ENCODE measurements at places on chromosomes 1 and 21. TPM values are rescaled to one million over a fixed set of nuclear protein-coding genes. Genes with fewer than 3 reads are reported as not detected.

DNA sequence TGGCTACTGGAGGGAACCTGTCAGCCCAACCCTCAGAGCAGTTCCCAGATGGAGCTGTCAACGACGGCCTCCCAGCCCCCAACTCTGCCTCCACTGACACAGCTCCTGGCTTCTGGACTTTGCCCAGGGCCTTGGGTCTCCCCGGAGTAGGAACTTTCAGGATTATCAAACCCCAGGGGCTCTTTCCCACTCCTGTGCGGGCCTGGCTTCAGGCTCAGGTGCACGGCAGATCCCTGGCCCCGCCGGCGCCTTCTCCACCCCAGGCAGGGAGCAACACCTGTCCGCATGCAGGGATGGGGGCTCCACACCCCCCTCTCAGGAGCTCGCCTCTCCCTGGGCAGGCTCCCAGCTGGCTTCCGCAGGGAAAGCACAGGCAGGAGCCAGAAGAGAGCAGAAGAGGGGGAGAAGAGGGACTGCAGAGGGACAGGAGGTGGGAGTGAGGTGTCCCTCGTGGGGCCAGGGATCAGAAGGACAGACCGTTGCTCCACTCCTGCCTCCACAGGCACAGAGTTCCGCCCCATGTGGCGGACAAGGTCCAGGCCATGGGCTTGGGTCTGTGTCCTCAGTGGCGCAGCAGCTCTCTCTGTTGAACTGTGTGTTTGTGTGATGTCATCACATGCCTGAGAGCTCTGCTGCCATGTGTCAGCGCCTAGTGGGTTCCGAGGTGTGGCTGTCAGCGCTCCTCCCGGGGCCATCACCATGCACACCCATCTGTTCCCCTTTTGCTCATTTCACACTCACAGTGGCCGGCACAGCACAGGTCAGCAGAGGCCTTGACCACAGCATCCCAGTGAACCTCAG lies 107.7 kb downstream of the PDE9A start:
- no peak for DNase-seq

- no peak for DNase-seq
Observed at GRCh38 chr1:167861664-167862381, 52.1 kb downstream of the ADCY10 start.

GRCh38 chr1:119660253-119661083 lies 12.4 kb upstream of the ZNF697 start:
- DNase-seq: peak; percentile 59

The C8B gene
- not detected for total RNA-seq

- no peak for DNase-seq
Observed at GRCh38 chr1:7456722-7457082, 314.4 kb upstream of the VAMP3 start.

GRCh38 chr1:193634470-193634869 lies 448.1 kb upstream of the B3GALT2 start:
- no peak for DNase-seq

DNA sequence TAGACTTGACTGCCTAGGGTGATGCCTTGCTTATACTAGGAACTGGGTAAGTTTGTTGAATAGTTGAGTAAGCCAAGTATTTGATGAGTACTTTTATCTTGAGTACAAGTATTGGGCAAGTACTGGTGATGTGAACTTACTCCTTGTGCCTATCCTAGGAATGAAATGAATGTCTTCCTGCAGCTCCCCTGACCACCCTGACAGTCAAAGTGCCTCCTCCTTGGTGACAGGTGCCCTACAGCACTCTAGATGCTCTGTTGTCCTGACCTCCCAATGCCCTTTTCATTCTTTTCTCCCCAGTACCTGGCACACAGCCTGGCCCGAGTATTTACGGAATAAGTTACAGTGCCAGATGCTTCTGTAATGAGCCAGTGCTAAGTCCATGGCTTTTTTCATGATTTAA lies 25.5 kb downstream of the PCSK9 start:
- no peak for DNase-seq

GRCh38 chr1:235244974-235245592 lies 82.9 kb downstream of the ARID4B start:
- DNase-seq: no peak

DNA sequence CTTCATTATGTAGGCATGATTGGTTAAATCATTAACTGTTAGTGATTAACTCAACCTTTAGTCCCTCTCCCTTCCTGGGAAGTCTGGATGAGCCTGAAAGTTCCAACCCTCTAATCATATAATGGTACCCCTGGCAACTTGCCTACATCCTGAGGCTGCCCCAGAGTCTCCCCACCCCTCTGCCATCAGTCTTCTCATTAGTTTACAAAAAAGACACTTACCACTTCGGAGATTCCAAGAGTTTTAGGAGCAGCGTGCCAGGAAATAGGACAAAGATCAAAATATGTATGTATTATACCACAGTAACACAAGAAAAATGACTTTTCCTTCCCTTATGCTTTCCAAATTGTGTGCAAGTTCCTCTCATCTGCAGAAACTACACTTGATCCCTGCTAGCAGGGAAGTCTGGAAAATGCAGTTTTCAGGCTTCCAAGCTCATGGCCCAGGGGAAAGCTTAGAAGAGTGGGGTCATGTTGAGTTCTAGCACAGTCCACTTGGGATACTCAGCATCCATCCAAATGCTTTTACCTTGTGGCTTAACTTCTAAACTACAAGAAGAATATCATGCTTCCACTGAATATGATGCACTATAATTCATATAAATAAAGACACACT lies 64.6 kb upstream of the PPIH start:
- no peak for DNase-seq

The KCNT2 gene
- not detected for total RNA-seq
